ENCODE measurements at places on chromosomes 2 and 18.

- no peak for DNase-seq
Observed at GRCh38 chr18:6748241-6748640, 18.7 kb downstream of the ARHGAP28 start.

DNA sequence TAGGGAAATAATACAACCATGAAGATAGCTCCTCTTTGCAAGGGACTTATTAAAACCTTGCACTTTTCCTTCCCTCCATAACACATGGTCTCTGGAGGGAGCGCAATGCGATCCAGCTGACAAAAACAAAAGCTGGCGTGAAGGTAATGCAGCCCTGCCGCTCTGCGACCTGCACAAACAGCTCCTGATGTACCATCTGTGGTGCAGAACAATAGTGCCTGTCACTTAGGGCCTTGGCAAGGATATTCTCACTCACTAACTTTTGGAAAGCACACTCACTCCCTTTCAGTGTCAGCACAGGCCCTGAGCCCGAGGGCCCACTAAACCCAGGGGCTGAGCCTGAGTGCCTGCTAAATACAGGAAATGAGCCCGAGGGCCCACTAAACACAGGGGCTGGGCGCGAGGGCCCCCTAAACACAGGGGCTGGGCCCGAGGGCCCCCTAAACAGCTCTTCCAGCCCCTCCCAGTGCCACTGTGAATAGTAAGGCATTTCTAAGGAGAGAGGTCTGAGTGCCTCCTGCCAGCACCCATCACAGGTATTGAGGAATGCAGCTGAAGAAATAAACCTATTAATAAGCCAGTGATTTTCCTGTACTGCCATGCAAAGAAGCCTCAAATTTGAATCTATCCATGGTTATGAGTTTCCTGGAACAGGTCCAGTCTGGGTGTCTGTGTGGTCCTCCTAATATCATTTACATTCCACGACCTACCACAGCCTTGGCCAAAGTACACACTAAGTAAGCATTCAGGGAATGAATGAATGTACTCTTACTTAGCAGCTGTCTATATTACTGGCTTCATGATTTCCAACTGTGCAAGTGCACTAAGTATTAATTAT, 9.3 kb downstream of the L3MBTL4 start:
- no peak for DNase-seq

- no peak for DNase-seq
Observed at GRCh38 chr2:11481426-11481788, 15.4 kb upstream of the E2F6 start.

GRCh38 chr2:46811379-46812310, 104.0 kb downstream of the MCFD2 start:
- DNase-seq, result no peak

DNA sequence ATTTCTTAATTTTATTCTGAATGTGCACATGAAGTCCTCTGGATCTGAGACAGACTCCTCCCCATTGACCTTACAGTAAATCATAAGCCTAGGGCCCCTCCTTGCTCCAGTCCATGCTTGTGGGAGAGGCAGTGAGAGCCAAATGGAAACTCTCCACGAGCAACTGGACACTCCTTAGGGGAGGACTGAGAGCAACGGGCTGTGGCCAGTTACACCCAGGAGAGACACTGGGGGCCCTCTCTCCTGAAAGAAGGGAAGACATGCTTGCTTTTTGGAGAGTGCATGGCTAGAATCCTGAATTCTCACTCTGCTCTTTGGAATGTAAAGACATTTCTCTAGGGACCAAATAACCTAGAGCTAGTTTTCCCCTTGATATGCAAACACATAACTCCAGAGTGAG, 49.0 kb upstream of the BIN1 start:
- no peak for DNase-seq

DNA sequence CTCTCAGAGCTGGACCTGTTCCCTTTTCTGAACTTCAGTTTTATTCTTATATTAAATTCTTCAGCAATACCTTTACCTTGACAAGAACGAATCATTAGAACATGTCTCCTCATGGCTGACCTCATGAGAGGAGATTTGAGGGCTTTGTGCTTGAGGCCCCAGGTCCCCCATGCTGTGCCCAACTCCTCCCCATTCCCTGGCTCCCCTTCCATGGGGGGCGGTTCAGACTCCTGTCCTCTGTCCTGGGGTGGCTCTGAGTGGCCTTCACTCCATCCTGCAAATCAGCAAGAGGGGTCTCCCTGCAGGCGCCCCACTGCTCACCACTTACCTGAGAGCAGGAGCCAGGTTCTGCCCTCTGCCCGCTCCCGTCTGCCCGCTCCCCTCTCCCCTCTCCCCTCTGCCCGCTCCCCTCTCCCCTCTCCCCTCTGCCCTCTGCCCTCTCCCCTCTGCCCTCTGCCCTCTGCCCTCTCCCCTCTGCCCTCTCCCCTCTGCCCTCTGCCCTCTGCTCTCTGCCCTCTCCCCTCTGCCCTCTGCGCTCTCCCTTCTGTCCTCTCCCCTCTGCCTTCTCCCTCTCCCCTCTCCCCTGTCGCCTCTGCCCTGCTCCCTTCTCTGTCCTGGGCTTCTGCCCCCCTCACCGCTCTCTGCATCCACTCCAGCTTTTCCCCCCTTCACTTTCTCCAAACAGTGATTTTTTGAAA, 98.7 kb upstream of the ALKAL2 start:
- no peak for DNase-seq

DNA sequence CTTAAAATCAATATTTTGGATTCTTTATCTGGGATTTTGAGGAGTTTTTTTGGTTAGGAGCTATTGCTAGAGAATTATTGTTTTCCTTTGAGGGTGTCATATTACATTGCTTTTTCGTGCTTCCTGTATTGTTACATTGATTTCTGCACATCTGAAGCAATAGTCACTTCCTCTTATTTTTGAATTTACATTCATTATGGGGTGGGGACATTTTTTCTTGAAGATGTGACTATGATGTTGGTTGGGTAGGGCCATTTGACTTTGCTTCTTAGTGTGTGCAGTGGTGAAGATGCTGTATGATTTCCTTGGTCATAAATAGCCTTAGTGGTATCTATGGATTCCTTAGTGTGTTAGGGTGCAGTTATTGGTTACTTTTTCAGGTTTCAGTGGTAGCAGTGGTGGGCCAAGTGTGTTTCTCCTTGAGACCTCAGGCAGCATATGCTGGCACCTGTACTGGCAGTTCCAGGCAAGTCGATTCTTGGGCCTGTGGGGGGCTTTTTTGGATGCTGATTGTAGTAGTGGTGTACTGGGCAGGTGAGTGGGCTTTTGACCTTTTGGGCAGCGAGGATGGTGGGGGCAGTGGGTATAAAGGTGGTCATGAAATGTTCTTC, 61.8 kb downstream of the ARHGAP25 start:
- no peak for DNase-seq

DNA sequence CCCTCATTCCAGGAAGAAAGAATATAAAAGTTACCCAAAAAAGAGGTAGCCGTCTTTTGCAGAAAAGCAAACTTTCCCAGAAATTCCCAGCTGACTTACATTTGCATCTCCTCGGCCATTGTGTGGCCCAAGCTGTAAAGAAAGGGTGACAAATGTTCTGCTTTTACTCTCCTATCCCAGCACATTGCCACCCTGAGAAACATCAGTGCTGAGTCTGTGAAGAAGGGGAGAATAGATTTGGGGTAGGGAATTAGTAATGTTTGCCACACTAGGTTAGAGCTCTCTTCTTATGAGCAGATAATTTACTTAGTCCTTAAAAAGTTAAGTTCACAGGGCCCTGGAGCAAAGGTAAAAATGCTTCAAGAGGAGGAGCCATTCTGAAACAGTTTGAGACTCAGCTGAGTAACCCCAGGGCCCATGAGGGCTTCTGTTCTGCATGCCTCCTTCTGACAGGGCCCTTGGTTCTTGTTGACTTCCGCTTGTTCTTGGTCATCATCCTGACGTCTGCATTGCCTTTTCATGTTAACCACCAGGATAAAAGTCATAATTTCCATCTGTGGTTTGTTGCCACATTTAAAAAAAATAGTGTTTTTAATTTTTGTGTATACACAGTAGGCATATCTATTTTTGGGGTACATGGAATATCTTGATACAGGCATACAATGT, 550.7 kb downstream of the RNF144A start:
- no peak for DNase-seq

GRCh38 chr2:27980242-27980641, 89.7 kb downstream of the BABAM2 start:
- DNase-seq, result no peak

DNA sequence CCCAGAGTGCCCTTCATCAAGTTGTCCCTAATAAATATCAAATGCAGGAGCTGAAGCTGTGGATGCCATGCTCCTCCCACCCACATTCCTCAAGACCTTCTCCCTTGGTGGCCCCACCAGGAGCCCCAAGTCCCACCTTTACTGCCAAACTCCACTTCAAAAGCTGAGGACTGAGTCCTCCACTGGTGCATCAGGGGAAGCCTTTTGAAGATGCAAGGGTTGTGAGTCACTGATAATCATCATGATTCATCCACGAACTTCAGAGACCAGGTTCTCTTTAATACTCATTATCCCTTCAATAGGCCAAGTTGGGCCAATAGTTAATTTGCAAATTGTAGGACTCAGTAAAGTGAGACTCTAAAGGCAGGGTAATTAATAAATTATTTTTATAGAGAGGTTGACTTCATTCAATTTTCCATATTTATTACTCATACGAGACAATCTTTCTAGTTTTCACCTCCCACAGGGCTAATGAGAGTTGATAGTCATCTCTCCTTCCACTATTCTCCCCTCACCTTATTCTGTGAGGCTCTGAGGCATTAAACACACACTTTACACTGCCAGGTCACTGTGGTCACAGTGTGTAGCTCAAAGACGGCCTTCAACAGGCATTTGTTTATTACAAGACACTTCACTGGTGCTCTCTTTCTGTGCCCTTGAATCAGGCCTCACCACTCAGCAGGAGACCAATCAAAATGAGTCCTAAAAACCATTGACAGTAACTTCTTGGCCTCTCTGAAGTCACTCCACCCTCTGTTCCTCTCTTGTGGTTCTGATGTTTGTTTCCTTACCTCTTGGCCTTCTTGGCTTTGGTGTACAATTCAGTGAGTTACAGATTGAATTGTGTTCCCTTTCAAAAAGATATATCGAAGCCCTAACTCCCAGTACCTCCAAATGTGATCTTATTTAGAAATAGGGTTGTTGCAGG, 99.9 kb downstream of the TRIB2 start:
- no peak for DNase-seq

- no peak for DNase-seq
Observed at GRCh38 chr2:36672199-36672598, 24.3 kb upstream of the VIT start.

DNA sequence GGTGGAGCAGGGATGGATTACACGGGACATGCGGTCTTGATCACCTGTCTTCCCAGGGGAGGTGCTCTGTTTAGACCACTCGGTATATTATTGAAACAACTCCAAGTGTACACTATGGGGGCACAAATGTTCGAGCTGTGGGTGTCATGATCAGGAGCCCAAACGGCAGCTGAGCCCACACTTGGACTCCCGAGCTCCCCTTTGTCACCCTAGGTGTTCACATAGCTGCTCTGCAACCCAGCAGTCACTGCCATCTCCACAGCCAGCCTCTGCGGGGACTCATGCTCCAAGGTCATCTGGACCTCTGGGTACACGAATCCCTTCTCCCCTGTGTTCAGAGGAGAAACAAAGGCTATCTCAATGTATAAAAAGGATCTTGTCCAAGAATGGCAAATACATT, 46.0 kb downstream of the CAPN13 start:
- no peak for DNase-seq

DNA sequence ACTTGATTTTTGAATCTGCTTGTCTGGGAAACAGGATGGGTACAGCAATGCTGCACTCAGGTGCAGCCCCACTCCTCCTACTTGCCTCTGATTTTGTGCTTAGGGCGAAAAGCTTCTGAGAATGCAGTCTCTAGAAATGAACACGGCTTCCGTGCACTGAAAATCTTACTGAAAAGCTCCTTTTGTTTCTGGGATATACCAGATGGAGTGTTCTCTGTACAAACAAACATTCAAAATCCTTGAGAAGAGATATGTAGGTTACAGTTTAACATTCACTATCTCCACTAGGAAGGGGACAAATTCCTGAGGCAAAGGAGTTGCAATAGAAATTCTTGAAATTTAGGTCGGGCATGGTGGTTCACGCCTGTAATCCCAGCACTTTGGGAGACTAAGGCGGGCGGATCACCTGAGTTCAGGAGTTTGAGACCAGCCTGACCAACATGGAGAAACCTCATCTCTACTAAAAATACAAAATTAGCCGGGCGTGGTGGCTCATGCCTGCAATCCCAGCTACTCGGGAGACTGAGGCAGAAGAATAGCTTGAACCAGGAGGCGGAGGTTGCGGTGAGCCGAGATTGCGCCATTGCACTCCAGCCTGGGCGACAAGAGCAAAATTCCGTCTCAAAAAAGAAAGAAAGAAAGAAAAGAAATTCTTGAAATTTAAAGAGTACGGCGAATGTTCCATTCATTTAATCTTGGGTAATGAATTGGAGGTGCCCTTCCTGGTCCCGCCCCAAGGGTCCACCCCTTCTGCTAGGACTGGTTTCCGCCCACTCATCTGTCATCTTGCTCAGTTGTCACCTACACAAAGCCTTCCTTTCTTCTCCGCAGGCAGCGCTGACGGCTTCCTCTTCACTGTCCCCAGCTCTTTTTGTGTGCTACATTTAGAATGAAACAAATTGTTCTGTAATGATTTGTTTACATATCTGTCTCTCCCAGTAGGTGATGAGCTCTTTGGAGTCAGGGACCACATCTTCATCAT, 92.4 kb downstream of the SOCS6 start:
- no peak for DNase-seq

GRCh38 chr2:189683348-189683747, 8.9 kb downstream of the ANKAR start:
- DNase-seq, result no peak

GRCh38 chr2:142862847-142863246, 14.6 kb upstream of the KYNU start:
- DNase-seq, result no peak

- DNase-seq, result no peak
Observed at GRCh38 chr18:49548229-49548636, 13.6 kb upstream of the LIPG start.

DNA sequence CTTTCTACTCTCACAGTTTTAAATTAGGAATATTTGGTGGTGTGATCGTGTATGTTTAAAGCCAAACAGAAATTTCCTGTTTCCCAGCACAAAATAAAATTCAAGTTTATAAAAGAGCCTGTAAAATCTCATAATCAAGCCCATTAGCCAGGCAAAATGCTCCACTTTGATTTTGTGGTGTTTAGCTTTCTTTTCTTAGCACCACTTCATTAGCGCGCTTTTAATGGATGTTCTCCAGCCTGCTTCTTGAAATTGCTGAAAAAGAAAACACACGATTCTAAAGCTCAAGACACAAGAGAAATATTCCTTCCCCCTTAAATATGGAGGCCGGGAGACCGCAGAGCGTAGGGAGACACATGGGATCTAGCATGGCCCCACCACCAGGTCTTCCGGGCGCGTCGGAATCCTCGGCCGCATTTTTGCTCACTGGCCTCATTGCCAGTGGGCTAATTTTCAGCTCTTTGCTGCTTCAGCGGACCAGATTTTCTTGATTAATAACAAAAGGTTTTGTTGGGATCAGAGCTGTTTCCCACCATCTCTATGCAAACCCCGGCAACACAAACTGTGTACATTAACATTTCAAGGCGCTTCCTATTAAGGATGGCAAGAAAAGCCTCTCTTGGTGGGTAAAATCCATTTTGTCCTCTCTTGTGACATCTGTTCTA, 40.4 kb upstream of the ID2 start:
- no peak for DNase-seq

- no peak for DNase-seq
Observed at GRCh38 chr2:40513201-40513600, 61.3 kb upstream of the SLC8A1 start.

GRCh38 chr2:8577573-8577972, 104.3 kb upstream of the ID2 start:
- DNase-seq, result no peak

GRCh38 chr18:63311118-63312018, 8.2 kb downstream of the BCL2 start:
- no peak for DNase-seq

Data from upper lobe of right lung (tissue), 1 donor.